ENCODE measurements at places on chromosomes 2 and 18.

DNA sequence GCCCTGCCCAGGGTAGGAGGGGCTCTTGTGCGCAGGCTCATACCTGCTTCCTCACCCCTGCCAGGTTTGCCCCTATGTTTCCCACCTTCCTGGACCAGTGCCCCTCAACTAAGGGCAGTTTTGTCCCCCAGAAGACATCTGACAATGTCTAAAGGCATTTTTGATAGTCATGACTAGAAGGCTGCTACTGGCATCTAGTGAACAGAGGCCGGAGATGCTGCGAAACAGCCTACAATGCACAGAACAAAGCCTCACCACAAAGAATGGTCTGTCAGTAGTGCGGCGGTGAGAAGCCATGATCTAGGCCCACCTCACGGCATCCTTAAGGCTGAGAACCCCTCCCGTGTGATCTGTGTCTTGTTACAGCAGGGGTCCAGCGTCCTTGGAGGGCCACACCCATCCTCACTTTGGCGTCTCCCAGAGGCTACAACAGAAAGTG, 96.0 kb downstream of the TMEM17 start:
- no peak overlapping the region for H3K27ac ChIP-seq
- no peak for DNase-seq
- H3K4me3 ChIP-seq = no peak overlapping the region
- H3K27me3 ChIP-seq = no peaks in the 10 kb centered on the region
- peaks cover 10% of the 10 kb centered on the region for H3K4me1 ChIP-seq

GRCh38 chr2:222336931-222337330, 38.1 kb upstream of the PAX3 start:
- no peaks in the 10 kb centered on the region for H3K36me3 ChIP-seq
- DNase-seq = no peak
- H3K27ac ChIP-seq = no peak overlapping the region
- no peaks in the 10 kb centered on the region for H3K4me1 ChIP-seq
- H3K27me3 ChIP-seq = peaks cover 2% of the 10 kb centered on the region

DNA sequence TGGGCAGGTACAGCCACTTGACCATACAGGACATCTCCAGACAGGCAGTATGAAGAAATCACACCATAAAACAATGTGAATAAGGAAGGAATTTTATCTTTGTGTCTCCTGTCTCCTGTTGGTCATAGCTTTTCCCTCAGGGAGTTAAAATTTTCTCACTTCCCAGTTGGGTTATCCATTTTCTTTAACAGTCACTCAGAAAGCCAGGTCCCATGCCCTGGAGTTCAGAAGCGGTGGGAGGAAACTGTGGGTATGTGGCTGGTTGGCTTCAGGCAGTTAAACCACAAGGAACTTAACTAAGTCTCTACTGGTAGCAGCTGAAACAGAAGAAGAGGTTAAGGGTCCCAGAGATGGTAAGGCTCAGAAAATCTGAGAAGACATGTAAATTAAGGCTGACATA, 6.5 kb upstream of the SMAD2 start:
- peaks cover 21% of the 10 kb centered on the region for H3K27me3 ChIP-seq
- peaks cover 4% of the 10 kb centered on the region for H3K4me1 ChIP-seq
- no peak for DNase-seq
- no peaks in the 10 kb centered on the region for H3K36me3 ChIP-seq

- H3K4me1 ChIP-seq = no peaks in the 10 kb centered on the region
- DNase-seq = no peak
- no peak overlapping the region for H3K4me3 ChIP-seq
- no peaks in the 10 kb centered on the region for H3K36me3 ChIP-seq
These were observed 568.1 kb downstream of the KCNJ3 start for GRCh38 chr2:155266583-155266982.

DNA sequence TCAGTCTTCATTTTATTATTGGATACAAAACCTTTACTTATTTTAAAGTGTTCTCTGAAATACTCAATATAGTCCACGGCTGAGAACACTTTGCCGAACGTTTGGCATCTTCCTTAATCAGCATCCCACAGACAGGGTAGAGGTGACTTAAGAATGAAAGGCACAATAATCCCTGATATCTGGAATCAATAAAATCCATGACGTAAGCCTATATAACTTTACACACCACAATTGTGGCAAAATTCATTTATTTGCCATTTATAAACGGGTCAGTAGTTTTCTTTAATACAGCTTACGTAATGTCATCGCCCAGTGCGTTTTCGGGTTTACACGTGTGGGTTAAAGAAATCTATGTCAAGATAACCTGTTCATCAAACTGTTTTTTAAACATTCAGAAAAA, 1.3 kb downstream of the MGAT4A start:
- DNase-seq = no peak
- peaks cover 52% of the 10 kb centered on the region for H3K4me1 ChIP-seq
- no peaks in the 10 kb centered on the region for H3K27me3 ChIP-seq
- H3K4me3 ChIP-seq = peak overlapping the region; percentile 80
- H3K36me3 ChIP-seq = peaks cover 3% of the 10 kb centered on the region

- peaks cover 20% of the 10 kb centered on the region for H3K27me3 ChIP-seq
- H3K27ac ChIP-seq = no peak overlapping the region
- no peaks in the 10 kb centered on the region for H3K36me3 ChIP-seq
- H3K4me3 ChIP-seq = no peak overlapping the region
- H3K4me1 ChIP-seq = no peaks in the 10 kb centered on the region
These were observed 61.4 kb downstream of the FAM168B start for GRCh38 chr2:131031875-131032274.

- H3K27ac ChIP-seq = no peak overlapping the region
- H3K36me3 ChIP-seq = no peaks in the 10 kb centered on the region
- H3K4me1 ChIP-seq = no peaks in the 10 kb centered on the region
- no peak for DNase-seq
- peaks cover 17% of the 10 kb centered on the region for H3K27me3 ChIP-seq
These were observed 89.6 kb downstream of the MCFD2 start for GRCh38 chr2:46825939-46826568.

DNA sequence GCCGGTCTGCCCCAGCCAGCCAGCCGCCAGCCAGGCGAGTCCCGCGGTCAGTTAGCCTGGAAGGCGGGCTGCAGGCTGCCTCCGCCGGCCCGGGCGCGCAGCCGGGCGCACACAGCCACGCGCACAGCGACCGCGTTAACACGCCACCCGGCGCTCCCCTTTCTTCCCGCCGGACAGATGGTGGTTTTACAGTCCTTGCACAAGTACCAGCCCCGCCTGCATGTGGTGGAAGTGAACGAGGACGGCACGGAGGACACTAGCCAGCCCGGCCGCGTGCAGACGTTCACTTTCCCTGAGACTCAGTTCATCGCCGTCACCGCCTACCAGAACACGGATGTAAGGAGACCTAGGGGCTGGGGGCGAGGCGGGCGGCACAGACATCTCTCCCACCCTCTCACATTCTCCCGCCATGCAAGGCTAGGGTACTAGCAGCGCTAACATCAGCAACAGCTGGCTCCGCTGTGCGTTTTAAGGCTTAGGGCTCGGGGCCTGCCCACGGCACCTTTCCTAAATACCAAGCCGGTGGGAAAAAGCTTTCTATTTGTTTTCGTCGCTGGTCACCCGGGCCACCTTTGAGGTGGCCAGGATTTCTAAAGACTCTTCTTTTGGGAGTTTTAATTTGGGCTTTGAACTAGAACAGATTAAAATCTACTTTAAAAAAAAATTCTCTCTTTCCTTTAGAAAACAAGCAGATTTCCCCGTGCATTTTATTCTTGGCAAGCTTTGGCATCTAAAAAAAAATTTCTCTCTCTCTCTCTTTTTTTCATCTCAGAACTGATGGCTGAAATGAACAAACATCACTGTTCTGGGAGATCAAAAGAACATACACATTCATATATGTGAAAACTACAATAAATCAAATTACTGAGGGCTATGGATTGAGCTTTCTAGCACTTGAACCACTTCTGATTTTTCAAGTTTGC, 2.9 kb downstream of the TBR1 start:
- peak overlapping the region; percentile 11 for H3K27ac ChIP-seq
- no peak for DNase-seq
- peak overlapping the region; percentile 56 for H3K4me3 ChIP-seq
- H3K27me3 ChIP-seq = peaks cover 78% of the 10 kb centered on the region

- DNase-seq = no peak
- H3K27ac ChIP-seq = no peak overlapping the region
- no peaks in the 10 kb centered on the region for H3K36me3 ChIP-seq
- H3K4me1 ChIP-seq = peaks cover 5% of the 10 kb centered on the region
These were observed 11.3 kb downstream of the GAD1 start for GRCh38 chr2:170827841-170828532.

- peak overlapping the region; percentile 46 for H3K4me3 ChIP-seq
- H3K4me1 ChIP-seq = peaks cover 57% of the 10 kb centered on the region
- H3K27ac ChIP-seq = no peak overlapping the region
- DNase-seq = no peak
These were observed 89.2 kb downstream of the SH3RF3 start for GRCh38 chr2:109218087-109218791.
